ENCODE measurements at places on chromosomes 5 and 9.
A peak's percentile ranks its signal among the peaks of the same experiment; 100 is the strongest.

DNA sequence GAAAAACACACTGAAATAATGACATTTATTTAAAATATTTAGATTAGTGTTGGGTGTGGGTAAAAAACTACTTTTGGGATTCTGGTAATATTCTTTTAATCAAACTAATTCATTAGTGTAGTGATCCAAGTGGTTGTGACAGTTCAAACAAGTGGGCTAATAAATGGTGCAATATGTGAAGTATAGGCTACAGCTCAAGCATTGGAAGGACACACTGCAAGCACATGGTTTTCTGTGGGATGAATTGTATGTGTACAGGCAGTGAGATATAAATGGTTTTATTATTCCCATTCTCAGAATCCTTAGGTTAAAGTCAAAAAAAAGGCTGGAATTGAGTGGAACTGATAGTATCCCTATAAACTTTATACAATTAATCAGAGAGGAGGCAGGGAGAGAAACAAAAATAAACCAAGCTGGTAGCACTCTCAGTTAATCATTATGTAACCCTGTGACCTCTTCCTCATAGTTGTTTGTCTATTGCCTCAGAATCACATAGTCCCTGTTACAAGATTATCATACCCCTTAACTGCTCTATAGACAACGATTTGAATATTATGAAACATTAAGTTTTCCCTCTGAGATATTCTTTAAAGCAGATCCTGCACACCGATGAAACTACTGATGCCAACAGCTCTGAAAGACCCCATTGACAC lies 1755.4 kb upstream of the ACO1 start:
- DNase-seq = no peak

DNA sequence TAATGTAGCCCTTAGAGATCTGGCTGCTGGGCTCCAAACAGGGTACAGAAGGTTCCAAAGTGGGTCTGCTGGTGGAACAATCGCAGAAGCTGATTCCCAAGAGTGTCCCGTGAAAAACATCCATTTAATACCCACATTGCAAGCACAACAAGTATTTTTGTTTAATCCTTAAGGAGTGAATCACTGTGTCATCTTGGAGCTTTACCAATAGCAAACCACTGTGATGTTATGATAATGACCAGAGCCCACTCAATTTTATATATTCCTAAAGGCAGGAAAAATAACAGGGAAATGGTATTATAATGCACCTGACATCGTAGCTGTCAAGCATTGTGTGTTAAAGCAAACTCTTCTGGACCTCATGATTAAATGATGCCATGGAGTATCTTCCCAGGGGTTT lies 291.9 kb downstream of the FBXL7 start:
- no peak for DNase-seq

DNA sequence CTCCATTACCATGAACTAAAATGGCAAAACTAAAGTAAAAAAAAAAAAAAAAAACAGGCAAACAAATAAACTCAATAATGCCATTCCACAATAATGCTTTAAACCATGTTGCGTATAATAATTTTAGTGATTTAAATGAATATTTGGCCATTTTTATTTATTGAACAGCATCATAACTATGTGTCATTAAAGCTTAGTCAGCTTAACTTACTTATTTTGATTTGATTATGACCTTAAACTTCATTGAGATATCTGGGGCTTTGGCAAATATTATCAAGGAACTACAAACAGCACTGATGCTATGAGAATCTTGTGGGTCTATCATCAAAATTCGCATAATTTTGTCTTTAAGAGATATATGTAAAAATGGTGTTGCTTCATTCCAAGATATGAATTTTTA lies 1610.3 kb upstream of the NUDT12 start:
- no peak for DNase-seq

DNA sequence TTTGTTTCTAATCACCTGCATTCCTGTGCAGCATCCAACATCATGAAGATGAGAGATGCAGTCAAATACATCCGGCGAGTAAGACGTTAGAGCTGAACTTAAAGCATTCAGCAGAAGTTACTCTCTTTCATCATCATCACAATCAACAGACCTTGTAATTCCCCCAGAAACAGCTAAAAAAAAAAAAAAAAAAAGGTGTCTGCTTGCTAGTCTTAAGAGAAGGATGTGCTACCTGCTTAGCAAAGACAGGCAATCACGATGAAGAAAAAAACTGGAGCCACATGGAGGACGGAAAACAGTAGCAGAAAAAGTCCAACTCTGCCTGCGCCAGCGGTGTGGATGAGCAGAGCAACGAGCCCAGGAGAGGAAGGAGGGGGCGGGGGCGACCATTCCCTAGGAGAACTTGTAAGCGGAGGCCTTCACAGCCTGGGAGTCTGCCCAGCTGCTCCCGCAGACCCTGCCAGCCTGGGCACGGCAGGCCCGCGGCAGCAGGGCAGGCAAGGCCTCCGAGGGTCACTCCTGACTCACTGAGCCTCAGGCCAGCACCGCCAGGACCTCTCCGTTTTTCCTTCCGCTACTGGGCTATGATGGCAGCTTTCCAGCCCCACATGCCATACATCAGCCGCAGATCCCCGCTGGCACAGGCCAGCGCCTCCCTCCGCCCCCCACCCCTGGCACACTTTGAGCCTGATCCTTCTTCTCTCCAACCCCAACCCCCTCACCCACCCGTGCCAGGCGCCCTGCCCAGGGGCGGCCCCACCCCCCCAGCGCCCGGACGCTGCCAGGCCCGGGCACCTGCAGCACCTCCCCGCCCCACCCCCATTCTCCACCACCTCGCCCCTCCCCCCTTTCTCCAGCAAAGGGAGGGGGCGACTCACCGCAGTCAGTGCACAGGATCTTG lies 1.4 kb downstream of the NRG2 start:
- no peak for DNase-seq

GRCh38 chr9:121694600-121694999 lies 43.2 kb downstream of the DAB2IP start:
- DNase-seq = no peak

DNA sequence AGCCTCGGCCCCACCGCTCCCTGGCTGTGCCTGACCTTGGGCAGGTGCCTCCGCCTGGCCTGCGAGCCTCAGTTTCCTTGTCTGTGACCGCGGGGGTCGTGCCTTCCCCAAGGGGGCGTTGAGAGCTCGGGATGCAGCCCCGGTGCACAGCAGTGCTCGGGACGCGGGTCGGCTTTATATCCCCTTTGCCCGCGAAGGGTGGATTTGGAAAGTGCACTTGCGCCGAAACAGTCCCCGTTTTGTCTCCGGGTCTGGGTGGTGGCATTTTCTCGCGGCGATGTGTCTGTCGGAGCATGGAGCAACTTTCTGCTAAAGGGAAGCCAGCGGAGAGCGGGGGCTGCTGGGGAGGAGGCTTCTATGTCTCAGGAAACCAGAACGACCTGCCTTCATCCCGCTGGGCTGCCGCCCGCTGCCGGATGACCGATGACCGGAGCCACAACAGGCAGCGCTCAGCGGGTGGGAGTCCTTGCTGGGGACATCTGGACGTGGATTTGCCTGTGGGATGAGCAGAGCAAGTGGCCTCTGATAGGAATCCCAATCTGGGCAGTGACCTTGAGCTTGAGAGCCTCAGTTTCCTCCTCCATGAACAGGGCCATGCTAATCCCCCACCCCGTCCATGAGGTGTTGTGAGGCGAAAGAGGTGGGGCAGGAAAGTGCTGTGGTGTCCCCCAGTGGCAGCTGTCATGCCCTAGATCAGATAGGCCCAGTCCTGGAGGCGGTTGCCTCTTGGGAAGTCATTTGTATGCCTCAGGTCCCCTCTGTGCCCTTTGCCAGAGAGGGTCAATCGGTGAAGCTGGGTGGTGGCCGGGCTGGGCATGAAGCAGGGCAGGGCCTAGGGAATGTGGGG lies 651 bp downstream of the HRH2 start:
- DNase-seq = no peak

GRCh38 chr5:136025900-136026299 lies 2.9 kb upstream of the TGFBI start:
- no peak for DNase-seq

GRCh38 chr5:117454716-117455212 lies 880.1 kb upstream of the SEMA6A start:
- no peak for DNase-seq

GRCh38 chr9:129773262-129774048 lies 20.6 kb upstream of the PTGES start:
- DNase-seq = no peak

DNA sequence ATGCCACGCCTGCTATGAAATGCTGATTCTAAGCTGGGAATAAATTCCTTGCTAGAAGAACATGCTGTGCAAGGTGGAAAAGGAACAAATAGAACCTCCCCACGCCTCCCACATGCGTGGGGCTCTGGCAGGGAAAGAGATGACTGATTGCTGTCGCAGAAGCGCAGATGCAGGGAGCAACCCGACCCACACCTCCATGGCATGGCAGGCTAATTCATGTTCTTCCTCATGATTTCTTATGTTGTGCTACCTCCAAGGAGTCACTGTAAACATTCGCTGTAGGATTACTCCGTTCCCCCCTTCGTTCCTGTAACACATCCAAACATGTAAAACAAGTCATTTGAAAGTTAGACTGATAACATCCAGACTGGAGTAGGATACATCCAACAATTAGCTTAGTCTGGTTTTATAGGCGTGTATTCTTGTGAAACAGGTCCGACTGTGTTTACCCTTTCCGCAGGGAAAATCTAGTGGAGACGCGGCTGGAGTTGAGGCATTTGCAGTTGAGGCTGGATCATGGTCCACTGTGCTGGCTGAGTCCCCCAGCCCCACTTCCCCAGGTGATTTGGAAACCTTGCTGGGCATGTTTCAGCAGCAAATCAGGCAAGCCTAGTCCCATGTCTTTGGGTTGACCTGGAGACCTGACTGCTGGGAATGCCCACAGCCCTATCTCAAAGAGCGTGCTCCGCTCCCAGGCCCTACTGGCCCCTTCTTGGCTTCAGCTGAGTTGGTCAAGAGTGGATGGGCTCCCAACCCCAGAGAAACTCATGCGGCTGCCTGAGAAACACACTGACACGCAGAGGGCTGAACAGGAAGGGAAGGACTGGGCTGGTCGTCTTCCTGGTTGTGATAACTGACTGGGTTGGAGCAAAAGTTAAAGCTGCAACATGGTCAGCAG lies 24.8 kb upstream of the ANKRD33B start:
- DNase-seq = no peak

- no peak for DNase-seq
Observed at GRCh38 chr9:19677924-19678323, 110.9 kb downstream of the SLC24A2 start.

DNA sequence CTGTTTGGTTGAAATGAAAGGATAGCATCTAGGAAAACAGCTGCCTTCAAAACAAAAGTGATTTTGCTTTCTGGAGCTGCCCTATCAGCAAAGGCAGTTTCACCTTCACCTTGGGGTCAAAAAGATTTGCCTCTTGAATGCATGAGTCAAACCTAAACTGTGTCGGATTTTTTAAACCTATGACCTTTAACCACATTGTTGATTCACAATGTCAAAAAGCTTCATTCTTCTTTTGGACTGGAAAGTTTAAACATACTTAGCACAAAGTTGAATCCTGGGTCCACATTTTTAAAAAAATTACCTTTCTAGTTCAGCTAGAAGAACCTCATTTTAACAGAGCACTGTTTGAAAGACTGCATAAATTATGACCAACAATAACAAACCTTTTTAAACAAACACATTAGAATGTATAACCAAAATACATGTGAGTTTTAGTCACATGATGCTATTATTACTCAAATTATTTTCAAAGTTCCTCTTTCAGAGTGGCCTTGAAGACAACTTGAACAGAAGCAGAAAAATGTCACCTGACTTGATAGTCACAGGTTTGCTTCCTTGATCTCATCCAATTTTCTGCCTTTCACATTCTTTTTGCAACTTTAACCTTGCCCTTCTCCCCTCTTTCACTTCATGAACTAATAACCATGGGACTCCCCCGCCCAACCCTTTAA lies 109.7 kb upstream of the LHFPL2 start:
- DNase-seq = no peak

GRCh38 chr9:104104360-104104759 lies 10.3 kb downstream of the SMC2 start:
- DNase-seq = no peak

DNA sequence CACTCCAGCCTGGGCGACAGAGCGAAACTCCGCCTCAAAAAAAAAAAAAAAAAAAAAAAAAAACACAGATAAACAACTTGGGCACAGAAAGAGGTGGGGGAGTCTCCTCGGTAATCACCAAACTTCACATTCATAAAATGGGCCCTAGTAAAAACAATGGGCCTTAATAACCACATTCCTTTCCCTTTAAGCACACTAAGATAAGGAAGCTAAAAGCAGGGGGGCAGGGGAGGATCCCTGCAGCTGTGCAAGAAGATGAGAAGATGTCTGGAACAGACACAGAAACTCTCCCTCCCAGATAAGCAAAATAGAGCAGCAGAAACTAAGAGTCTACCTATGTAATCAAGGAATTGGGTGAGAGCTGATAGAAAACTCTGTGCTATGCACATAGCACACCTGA lies 111.2 kb upstream of the FAM174A start:
- no peak for DNase-seq

DNA sequence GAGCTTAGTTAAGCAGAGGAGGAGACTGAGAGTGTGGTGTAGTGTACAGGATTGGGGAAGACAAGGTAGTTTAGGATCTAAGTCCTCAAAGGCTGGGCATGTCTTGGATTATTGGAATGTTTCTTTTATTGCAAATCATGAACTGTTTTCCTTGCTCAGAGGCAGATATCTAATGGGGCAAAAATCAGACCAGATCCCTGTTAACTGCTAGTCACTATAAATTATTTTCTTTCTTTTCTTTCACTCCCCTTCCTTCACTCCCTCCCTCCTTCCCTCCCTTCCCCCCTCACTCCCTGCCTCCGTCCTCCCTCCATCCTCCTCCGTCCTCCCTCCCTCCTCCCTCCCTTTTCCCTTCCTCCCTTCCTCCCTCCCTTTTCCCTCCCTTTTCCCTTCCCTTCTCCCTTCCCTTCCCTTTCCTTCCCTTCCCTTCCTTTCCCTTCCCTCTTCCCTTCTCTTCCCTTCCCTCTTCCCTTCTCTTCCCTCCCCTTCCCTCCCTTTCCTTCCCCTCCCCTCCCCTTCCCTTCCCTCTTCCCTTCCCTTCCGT lies 117.9 kb downstream of the WDR70 start:
- no peak for DNase-seq

GRCh38 chr5:62306896-62307689 lies 1.1 kb downstream of the KIF2A start:
- peak; percentile 55 for DNase-seq

- DNase-seq = no peak
Observed at GRCh38 chr5:132428484-132429462, 59.3 kb downstream of the SLC22A5 start.

DNA sequence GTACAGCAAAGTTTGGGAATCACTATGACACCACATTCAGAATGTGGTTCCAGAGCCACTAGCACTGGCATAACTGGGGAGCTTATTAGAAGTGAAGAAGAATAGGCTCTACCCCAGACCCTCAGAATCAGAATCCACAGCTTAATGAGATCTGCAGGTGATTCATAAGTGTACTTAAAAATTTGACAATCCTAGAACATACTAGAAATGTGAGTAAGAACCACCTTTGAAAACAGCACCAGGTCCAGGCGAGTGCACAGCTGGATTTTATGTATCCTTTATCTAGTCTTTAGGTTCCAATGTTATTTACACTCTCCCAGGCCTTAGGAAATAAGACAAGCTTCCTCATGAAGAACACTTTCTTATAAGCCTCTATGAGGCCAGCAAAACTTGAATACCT lies 149.0 kb downstream of the NFIB start:
- no peak for DNase-seq
